Astrocyte (in vitro differentiated cells and primary cell): ENCODE measurements at places on chromosomes 16 and 17. TPM values are rescaled to one million over a fixed set of nuclear protein-coding genes. Genes with fewer than 3 reads are reported as not detected.

Gene SULT1A2
- total RNA-seq, result not detected in 2 replicates

GRCh38 chr16:16905850-16906249 lies 526.9 kb downstream of the NPIPA7 start:
- no peak for DNase-seq

Gene ODAD4
- 0.98 and 1.1 TPM in 2 replicates for total RNA-seq

DNA sequence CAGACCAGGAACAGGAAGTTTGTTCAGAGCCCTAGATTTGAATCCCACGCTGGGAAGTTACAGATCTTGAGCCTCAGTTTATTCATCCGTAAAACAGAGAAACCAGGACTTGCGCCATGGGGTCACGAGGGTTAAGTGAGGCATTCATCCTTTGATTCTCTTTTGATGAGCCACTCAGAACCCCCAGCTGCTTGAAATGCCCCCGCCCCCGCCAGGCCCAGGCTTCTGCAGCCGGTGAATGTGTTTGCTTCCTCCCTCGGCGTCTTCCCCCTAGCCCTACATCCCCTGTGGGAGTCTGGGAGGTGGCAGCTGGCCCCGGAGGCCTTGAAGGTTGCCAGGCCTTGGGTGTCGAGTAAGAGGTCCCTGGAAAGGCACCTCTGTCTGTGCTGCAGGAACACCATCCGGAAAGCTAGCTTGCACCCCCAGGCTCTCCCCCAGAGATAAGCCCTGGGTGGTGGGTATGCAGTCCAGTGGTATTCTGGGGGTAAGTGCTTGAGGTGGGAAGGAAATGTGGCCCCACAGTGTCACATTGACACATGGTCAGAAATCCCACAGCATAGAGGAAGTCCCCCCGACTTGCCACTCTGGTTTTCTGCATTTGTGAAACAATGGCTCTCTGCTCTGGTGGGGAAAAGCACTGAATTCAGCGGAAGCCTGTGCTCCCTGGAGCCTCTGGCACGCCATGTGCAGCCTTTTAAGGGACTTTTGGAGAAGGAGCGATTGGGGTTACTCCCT lies 14.9 kb downstream of the IRF8 start:
- DNase-seq, result peak; percentile 13

Gene UBALD1
- total RNA-seq, result 49.8 and 53.0 TPM in 2 replicates

Gene ADAD2
- not detected in 2 replicates for total RNA-seq

DNA sequence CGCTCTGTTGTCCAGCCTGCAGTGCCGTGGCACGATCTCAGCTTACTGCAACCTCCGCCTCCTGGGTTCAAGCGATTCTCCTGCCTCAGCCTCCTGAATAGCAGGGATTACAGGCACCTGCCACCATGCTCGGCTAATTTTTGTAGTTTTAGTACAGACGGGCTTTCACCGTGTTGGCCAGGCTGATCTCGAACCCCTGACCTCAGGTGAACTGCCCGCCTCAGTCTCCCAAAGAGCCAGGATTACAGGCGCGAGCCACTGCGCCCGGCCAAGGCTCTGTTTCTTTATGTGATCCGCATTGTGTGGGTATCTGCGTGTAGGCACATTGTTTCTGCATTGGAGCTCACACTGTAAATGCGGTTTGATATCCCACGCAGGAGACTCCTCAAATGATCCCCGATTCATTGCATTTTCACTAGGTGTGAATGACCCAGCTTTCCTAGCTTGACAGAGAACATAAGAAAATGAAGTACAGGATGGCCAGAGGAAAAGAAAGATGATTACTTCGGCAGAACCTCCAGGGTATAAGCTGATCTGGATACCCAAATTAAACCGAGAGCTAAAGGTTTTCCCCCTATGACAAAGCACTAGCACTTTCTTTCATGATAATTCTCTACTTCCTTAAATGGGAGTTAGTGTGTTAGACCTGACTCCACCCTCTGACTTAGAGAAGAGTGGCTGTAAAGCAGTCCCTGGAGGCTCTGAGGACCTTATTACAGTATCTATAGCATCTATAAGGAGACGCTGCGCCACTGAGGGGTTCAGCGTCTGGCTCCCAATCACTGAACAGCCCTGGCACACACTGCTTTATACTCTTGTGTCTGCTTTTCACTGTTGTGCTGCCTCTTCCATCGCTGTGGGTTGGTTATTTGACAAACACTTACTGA lies 17.3 kb downstream of the COTL1 start:
- no peak for DNase-seq

DNA sequence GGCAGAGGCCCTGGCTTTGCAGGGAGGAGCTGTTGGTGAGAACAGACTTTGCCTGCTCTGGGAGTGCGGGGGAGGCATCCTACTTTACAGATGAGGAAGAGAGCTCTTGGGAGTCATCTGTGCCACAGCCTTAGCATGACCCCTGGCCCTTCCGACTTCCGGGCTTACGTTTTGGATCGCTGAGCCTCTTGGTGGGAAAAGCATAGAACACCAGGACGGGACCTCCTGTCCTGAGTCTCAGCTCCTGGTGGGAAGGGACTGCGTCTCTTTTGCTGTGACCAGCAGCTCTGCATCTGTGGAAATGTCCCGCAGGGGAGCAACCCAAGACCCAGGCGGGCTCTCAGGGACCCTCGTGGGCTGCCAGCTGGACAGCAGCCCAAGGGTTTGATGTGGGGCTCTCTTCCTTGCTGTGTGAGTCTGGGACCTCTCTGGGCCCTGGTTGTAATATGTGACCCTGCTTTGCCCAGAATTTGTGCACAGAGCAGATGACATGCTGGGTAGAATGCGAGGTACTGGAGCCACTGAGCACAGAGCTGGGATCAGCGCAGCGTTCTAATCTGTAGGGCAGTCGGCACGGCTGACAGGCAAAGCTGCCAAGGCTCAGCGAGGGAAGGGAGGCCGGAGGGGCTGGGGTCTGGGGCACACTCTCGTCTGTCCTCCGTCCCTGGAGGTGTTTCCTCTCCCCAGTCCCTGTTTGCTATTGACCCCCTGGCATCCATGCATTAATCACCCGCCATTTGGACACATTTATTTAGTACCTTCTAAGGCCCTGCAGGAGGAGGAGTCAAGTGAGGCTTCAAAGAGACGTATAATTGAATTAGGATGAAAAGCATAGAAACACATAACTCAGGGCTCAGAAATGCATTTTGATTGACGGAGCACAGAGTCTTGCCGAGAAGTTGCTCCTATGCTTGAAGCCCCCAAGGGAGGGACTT lies 64.0 kb downstream of the NT5M start:
- no peak for DNase-seq

Gene NPIPB12
- 51.7 and 61.9 TPM in 2 replicates for total RNA-seq

DNA sequence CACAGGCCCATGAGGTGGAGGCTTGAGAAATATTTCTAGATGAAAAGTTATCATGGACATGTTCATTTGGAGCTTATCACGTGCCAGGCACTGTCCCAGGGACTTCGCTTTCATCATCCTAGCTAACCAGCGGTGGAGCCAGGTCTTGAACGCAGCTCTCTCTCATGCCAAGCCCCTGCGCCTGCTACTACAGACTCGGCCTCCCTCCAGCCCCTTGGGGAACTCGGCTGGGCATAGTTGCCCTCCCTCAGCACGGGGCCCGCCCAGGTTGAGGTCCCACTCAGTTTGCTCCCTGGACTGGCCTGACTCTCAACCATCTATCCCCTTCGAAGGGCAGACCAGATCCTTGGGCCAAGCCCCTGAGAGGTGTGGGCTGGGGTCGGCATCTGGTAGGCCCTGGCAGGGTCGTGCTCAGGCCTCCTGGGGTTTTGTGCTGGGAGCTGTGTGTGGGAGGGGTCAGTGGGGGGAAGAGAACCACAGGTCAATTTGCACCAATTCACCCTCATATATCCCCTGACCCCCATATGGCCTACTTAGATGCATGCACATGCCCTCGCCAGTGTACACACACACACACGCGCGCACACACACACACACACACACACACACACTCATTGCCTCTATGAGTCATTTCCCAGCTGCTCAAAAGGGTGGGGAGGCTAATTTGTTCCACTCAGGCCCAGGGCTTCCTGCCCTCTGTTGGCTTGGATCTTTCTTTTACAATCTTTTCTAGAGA lies 12.1 kb upstream of the SCN4A start:
- DNase-seq, result peak; percentile 89

GRCh38 chr16:58384437-58385055 lies 7.7 kb upstream of the GINS3 start:
- no peak for DNase-seq

DNA sequence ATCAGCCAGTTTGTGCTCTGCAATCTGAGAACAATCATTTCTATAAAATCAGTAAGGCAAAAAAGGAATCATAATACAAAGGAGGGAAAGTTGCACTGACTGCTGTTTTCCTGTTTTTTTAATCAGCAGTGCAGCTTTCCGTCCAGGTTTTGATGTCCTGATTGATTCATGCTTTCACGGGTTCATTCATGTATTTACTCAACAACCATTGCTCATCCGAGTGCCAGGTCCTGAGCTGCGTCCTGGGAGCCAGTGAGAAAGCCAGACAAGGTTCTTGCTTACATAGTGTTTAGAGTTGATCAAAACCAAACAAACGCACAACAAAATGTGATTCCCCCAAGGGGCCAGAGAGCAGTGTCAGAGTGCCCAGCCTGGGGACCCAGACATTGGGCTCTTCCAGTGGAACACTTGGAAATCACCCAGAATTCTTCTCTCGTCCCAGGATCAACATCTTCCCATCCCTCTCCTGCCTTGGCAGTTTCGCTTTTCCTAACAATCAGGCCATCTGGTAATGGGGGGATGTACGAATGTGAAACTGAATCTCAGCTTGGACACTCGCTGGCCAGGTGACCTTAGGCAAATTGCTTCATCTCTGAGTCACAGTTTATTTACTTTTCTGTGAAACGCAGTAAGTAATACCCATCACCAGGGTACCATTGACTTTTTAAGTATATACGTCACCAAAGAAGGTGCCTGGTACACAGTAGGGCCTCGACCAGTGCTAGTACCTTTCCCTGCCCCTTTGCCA lies 13.3 kb upstream of the C1QL1 start:
- DNase-seq, result peak; percentile 48
